Spleen (tissue), 13 donors: ENCODE measurements at places on chromosomes 16 and 17. TPM values are rescaled to one million over a fixed set of nuclear protein-coding genes. Genes with fewer than 3 reads are reported as not detected.

DNA sequence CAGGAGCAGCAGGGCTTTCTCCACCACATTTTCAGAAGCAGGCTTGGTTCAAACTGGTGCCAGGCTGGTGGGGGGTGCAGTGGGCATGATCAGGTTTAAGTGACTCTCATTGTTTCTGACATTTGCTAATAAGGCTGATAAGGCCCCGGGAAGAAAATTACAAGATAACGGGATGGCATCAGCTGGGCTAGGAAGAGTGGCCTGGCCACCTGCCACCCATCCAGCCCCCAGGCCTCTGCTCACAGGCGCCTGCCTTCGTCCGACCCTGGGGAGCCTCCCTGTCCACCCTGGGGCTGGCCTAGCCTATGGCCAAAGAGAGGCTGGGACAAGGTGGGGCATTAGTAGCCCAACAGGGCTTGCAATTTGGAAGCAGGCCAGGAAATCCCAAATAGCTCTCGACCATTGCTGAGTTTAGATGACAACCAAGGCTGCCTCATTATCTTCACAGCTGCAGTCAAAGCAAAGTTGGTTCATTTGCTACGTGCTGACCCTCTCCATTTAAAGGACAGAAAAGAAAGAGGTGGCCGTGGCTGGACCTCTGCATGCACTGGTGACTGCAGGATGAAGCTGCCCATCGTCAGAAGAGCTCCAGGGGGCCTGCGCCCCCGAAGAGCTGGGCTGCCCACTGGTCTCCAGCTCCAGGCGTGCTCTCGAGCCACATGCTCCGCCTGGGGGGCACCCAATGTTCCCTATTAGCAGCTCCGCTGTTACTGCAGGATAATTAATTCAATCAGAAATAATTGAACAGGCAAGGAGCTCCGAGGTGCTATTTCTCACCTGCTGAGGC is 44.9 kb downstream of the PEMT start:
- no peak for DNase-seq

GRCh38 chr17:12485361-12485906 is 180.3 kb upstream of the MYOCD start:
- no peak for DNase-seq

GRCh38 chr17:27442702-27443101 is 13.5 kb upstream of the KSR1 start:
- DNase-seq, result no peak

- DNase-seq, result no peak
Measured at GRCh38 chr17:74485022-74485743, 18.7 kb downstream of the CD300A start.

DNA sequence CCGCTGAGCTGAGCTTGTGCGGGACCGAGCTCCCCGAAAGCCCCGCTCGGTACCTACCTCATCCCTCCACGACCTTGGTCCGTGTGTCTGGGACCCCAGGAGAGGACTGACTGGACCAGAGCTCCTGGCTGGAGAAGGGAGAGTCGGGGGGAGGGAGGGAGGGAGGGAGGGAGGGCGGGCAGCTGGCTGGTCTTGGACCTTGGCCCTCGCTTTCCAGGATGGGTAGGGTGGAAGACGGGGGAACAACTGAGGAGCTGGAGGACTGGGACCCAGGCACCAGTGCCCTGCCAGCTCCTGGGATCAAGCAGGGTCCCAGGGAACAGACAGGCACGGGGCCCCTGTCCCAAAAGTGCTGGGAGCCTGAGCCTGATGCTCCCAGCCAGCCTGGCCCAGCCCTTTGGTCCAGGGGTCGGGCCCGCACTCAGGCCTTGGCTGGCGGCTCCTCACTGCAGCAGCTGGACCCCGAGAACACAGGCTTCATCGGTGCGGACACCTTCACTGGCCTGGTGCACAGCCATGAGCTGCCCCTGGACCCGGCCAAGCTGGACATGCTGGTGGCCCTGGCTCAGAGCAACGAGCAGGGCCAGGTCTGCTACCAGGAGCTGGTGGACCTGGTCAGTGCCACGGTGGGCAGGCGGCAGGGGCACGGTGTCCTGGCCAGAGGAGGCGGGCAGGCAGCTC is 553 bp downstream of the RHBDL1 start:
- DNase-seq, result no peak

DNA sequence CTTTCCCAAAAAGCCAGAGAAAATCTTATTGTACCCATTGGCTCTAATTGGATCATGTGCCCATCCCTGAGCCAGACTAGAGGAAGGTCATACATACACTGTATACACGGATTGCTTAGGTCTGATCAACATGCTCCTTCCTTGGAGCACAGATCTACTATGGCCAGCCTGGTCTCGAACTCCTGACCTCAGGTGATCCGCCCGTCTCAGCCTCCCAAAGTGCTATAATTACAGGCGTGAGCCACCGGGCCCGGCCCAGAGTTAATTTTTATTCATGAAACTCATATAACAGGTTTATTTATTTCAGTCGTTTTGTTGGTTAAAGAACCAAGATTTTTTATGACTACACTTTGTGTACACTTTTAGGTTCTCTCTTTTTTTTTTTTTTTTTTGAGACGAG is 1.2 kb upstream of the TAOK1 start:
- DNase-seq, result no peak

DNA sequence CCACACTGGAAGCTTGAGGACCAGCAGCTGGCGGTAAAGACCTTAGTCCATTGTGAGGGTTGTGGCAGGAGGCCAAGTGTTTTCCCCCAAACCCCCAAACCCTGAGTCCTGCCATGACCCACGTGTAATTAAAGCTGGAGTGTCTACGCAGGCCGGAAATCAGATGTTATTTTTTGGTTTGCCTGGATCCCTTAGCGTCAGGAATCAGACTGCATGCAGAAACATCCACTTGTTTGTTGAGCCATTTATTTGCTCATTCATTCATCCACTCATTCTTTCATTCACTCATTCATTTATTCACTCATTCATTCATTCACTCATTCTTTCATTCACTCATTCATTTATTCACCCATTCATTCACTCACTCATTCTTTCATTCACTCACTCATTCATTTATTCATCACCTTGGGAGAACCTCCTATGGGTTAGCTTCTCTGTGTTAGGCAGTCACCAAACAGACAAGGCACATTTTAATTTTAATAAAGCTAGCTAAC is 313.1 kb downstream of the MAF start:
- no peak for DNase-seq

GRCh38 chr17:57257895-57258851 is 1.9 kb downstream of the MSI2 start:
- no peak for DNase-seq

DNA sequence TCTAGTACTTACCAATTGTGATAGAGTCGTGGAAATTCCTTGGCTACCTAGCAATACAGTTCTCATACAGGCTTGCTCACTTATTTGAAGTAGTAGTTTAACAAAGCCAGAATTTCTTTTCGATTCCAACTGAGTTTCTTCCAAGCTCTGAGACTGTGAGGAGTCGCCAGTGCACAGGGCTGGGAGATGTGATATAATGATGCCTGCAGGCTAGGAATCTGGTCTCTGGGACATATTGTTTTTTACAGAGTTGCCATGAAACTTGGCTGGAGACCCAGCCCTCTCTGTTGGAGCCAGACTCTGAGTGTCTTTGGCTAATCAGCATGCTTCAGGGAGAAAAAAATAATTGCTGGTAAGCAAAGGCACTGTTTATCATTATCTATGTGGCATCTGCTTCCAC is 698.8 kb upstream of the GOT2 start:
- no peak for DNase-seq

GRCh38 chr17:5837055-5837491 is 233.1 kb upstream of the WSCD1 start:
- DNase-seq, result no peak

- no peak for DNase-seq
Measured at GRCh38 chr17:72150632-72151460, 30.0 kb downstream of the SOX9 start.

DNA sequence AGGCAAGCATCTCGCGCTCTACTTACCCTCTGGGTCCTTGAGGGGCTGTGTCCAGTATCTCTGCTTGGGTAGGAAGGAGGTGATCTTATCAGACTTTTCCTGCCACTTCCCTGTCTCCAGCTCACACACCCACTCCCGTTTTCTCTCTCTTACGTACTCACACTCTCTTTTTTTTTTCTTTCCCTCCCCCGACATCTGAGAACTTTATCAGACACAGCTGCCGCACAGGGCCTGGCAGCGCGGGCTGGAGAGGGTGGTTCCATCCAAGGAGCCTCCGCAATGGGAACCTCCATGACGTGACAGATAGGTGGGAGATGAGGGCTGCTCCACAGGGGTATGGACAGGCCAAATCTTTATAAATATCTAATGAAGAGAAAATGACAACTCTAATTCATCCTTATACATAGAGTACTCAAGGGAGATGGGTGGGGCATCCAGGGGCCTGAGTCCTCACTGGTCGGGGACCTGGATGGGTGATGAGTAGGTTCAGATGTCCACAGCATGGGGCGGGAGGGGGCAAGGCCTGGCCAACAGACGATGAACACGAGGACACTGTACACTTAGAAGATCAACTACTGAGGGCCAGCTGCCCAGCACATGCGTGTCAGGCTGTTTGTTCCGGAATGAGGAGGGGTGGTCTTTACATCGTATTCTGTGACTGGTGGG is 23.3 kb downstream of the MINK1 start:
- DNase-seq, result no peak

DNA sequence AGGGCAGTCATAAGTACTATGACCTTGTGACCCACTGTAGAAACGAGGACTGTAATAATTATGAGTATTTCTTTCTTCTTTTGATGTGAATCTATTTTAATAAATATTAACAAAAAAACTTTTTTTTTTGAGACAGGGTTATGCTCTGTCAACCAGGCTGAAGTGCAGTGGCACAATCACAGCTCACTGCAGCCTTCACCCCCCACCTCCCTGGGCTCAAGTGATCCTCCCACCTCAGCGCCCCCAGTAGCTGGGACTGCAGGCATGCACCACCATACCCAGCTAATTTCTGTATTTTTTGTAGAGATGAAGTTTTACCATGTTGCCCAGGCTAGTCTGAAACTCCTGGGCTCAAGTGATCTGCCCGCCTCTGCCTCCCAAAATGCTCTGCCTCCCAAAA is 32.6 kb downstream of the SCPEP1 start:
- DNase-seq, result no peak

GRCh38 chr16:976389-976931 is 5.1 kb upstream of the SOX8 start:
- DNase-seq, result no peak

GRCh38 chr17:44827863-44828262 is 2.2 kb downstream of the GJC1 start:
- DNase-seq, result no peak

DNA sequence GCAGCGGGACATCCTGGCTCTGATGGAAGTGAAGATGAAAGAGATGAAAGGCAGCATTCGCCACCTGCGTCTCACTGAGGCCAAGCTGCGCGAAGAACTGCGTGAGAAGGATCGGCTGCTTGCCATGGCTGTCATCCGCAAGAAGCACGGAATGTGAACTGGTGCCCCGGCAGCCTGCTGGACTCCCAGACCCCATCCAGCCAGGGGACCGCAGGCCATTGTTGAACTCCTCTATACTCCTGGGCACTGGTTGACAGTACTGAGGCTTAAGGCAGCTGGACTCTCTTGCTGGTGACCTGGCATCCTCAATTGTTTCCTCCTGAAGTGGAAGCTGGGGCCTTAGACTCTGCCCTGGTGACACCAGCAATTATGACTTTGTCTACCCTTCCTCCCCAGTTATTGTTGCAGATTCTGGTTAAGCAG is 1.2 kb downstream of the THAP11 start:
- DNase-seq, result no peak

DNA sequence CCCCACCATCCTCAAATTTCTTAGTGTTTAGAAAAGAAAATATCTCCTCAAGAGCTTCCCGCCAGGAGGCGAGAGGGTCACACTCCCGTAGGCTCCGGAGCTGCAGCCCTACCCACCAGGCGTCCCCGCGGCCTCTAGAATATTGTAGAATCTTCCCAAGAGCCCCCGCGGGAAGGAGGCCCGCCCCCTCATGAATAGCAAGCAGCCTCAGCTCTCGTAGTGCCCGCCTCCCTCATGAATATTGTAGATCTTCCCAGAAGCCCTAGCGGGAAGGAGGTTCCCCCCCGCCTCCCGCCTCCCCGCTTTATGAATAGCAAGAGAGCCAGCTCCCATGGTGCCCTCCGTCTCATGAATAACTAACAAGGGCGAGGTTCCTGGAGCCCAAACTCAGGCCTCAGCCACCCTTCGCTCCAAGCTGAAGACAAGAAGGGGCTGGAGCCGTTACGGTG is at the start of gene FBXO47:
Gene FBXO47, minus strand, starts transcription at position 114 of the 449 bp plus-strand sequence. CDS start 4,378 bp downstream, outside the sequence.
- peak; percentile 95 for DNase-seq

DNA sequence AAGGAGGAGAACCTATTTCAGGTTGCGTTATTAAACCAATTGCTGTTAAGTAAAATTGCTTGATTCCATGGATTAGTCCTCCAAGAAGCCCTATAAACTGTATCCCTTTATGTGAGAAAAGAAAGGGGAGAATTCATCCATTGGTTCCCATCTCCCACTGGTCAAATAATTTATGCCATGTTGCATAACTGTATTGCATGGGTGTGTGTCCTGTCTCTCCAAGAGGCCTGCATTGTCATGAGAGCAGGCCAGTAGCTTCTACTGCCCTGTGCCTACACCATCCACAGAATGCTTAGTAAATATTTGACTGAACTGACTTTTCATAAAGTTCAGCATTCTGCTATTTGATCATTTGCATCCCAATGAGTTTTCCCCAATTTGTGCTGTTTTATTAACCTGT is 11.7 kb upstream of the TOB1 start:
- no peak for DNase-seq

GRCh38 chr16:56231-56927 is 2.8 kb downstream of the SNRNP25 start:
- DNase-seq, result peak; percentile 73

- DNase-seq, result no peak
Measured at GRCh38 chr17:78082988-78083387, 45.6 kb downstream of the TMC6 start.

DNA sequence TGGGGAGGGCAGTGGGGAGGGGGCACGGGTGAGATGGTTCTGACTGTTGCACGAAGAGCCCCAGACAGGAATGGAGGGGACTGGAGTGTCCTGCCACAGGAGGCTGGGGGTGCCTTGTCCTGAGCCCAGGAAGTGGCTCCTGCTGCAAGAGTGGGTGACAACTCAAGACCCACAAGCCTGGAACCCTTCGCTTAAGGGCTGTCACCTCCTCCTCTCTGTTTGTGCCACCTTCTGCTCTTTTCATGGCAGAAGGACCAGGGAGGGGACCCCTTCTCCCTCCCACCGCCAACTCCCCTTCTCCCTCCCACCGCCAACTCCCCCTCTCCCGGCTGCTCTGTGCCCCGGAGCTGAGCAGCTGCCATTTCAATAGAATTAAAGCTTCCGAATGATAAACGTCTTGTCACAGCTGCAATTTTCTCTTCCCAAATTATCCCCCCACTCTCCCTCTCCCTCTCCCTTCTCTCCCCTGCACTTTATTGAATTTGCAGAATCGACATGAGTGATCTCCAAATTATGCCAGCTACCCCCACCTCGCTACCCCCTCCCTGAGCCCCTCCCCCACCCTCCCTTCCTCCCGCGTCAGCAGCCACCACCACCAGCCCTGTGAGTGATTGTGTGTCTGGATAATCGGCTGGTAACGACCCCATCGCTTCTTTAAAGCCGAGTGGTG is 13.7 kb downstream of the GJD3 start:
- no peak for DNase-seq

The SCN4A gene
- total RNA-seq, result 1.6 TPM

The C1QTNF8 gene
- total RNA-seq, result not detected

The C17orf78 gene
- total RNA-seq, result not detected

The PRR15L gene
- total RNA-seq, result not detected

The PYY gene
- not detected for total RNA-seq

The SRCIN1 gene
- total RNA-seq, result 2.1 TPM
